ENCODE measurements at places on chromosomes 12 and 14.

- DNase-seq, result no peak
Measured at GRCh38 chr12:92921877-92922276, 7.2 kb downstream of the EEA1 start.

DNA sequence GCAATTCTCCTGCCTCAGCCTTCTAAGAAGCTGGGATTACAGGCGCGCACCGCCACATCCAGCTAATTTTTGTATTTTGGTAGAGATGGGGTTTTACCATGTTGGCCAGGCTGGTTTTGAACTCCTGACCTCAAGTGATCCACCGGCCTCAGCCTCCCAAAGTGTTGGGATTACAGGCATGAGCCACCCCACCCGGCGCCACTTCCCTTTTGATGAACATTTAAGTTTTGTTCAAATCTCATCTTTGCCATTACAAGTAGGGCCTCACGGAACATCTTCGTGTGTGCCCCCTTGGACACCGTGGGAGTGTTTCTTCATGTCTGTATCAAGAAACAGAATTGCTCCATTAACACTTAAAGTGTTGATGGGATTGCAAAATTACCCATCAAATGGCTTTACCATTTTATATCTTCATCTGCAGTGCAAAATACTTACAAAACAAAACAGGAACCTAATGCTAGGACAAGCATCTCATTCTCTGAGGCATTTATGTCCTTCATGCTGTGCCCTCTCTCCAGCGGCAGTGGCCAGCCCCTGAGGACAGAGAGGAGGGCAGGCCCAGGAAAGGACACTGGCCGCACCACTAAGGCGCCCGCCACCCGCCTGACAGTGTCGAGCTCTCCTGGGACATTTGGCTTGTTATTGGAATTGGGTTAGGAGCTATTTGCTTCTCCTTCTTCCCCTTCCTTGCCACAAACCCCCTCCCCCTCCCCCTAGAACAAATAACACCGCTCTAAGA, 61.7 kb downstream of the RFX4 start:
- no peak for DNase-seq

- DNase-seq, result no peak
Measured at GRCh38 chr12:127592245-127592644, 674.7 kb upstream of the TMEM132C start.

GRCh38 chr14:85093631-85094330, 436.2 kb upstream of the FLRT2 start:
- DNase-seq, result no peak

DNA sequence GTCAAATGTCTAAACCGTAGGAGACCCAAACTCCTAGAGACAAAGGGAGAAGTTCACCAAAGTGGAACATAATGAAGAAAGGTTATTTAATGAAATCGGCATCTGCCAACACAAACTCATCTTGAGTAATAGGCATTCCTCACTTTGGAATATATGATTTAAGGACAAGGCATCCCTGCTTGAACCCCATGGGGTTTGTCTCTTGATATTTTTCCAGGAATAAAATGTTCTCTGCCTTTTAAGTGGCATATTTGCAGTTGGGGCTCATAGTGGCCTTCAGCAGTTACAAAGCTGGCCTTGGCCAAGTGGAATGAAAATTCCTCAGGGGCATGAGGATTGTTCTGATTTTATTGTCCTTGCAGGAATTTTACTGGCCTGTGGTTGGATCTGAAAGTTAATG, 7.1 kb downstream of the POP5 start:
- no peak for DNase-seq

DNA sequence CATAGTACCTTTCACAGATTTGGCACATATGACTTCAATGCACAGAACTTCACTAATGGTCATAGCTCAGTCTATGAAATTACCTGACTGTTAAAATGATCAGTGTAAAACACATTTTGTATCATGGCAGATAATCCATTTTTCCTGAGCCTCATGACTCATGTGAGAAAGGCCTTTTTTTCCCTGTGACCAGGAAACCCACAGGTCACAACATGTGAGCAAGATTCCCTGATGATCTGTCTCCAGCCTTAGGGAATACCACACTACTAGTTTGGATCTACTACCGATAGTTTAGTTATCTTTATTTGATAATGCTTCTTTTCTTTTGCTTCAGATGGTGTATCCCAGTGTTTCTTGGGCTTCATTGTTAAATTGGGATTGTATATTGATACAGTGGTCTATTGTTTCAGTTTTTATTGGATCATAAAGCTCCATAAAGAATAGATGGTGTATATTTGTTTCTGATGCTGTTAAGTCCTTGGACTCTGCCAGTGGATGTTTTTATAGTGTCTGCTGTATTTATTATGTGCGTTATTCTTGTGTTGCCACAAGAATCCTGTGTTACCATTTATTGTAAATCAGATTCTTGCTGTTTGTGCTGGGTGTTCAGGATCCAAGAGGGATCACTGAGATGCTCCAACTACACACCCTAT, 248.7 kb upstream of the PELI2 start:
- no peak for DNase-seq

GRCh38 chr12:115037830-115038229, 353.9 kb upstream of the TBX3 start:
- DNase-seq, result no peak

DNA sequence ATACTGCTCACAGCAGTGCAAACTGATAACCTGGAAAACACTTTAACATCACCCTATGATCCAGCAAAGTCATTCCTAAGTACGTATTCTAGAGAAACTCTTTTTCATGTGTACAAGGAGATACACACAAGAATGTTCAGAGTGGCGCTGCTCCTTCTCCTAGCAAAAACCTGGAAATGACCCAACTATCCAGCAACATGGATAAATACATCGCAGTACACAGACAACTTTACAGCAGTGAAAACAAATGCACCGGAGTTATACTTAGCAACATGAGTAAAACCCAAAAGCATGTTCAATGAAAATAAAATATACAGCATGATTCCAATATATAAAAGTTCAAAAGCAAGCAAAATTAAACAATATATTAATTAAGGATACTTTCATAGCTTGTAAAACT, 18.7 kb downstream of the SART3 start:
- DNase-seq, result no peak

DNA sequence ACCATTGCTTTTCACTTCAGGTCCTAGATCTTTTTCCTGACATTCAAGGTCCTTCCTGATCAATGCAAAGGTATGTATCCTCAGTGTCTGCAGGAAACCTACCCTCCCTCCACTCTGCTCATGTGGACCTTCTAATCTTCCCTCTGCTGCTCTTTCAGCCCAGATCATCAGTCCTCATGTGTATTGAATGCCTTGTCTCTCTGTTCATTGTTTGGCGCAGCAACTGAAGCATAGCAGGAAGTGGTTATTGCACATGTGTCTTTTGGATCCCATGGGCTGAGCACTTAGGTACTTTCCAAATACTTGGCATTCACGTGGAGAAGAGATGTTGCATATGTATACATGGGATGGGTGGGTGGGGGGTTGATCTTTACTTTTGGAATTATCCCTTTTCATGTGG, 4.3 kb upstream of the NIN start:
- DNase-seq, result no peak

DNA sequence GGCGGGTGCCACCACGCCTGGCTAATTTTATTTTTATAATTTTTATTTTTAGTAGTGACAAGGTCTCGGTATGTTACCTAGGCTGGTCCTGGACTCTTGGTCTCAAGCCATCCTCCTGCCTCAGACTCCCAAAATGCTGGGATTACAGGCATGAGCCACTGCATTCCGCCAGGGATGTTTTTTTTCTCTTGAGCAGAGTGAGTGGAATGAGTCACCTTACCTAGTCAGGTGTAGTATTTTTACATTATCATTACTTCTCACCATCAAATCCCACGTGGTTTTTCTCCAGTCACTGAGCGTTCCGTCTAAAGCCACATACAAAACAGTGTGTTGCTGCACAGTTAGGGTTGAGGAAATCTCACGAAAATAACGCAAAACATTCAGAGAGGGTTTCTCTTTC, 870 bp upstream of the TBPL2 start:
- no peak for DNase-seq

- no peak for DNase-seq
Measured at GRCh38 chr14:89167705-89168104, 249.3 kb downstream of the FOXN3 start.

- DNase-seq, result no peak
Measured at GRCh38 chr12:65911321-65911720, 87.0 kb downstream of the HMGA2 start.

DNA sequence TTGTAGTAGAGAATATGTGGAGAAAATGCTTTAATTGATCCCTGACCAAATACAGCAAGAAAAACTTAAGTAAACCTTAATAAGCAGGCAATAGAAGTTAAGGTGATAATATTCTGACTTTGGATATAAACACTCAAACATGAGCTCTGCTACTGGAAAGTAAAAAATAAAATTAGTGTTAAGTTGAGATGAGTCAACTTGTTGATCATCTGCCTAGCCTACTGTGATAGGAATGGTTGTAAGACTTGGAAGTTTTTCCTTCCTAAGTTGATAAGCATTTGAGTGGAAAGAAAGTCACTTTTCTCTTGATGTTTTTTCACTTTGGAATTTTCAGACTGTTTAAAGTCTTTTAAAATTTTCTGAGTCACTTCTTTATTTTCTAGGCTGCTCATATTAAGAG, 26.0 kb downstream of the ADIPOR2 start:
- no peak for DNase-seq

DNA sequence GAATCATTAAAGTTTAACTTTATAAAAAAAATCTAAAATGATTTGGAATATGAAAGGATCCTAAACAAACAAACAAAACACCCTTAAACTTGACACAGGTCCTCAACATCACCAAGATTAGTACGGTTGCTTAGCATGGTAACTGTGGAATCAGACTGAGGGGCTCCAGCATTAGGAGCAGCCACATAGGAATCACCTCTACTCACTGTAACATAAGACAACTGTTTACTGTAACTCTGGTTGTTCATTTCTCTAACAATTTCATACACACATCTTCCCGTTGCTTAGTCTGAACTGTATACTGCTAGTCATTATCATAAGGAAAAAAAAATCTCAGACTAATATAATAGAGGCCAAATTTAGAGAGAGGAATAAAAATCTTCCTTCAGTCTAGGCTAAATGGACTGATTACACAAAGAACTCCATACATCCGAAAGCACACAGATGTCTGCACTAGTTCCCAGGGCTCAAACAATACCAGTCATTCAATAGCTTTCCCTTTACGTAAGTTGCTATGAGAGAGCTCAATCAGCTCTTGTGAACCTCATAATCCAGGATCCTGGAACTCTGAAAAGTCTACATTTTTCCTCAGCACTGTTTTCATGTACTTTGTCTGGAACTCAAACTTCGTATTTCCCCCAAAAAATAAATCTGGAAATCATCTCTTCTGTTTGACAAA, 26.0 kb downstream of the LRP6 start:
- DNase-seq, result no peak

DNA sequence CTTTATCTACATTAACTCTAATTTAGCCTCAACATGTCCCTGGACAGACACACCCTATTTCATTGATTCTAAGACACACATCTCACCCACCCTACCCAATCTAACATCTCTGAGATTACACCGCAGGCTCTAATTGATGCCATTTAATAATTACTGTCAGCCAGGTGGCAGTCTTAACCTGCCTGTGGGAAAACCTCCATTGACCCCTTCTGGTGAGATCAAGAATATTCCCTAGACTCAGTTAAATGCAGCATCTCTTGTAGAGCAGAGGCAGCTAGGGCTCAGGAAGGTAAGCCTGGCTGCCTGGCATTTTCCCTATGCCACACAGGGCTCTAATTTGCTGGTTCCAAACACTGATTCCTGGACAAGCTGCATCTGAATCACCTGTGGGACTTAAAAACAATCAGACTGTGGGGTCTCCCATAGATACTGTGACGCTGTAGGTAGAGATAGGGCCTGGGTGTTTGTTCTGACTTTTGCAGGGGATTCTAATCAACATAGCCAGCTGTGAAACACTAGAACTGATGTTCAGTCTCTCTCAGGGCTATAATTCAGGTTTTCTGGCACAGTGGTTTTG, 14.3 kb downstream of the MCRS1 start:
- DNase-seq, result no peak

- DNase-seq, result no peak
Measured at GRCh38 chr14:25046301-25046943, 3.5 kb downstream of the STXBP6 start.

- no peak for DNase-seq
Measured at GRCh38 chr14:65026526-65026925, 39.8 kb downstream of the FNTB start.

DNA sequence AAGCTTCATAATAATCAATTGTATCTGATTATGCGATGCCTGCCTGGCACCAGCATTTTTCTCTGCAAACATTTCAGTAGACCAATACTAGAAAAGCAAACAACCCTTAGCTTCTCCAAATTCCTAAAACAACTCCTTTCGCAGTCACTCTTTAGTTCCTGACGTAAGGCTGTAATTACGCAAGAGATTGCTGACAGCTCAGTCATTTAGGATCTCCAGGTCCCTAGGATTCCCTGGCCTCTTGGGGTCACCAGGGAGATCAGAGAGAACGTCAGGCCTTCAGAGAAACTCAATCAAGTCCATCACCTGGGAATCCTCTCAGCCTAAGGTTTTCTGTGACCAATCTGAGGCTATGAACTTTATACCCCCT, 390.6 kb downstream of the PAWR start:
- DNase-seq, result no peak

DNA sequence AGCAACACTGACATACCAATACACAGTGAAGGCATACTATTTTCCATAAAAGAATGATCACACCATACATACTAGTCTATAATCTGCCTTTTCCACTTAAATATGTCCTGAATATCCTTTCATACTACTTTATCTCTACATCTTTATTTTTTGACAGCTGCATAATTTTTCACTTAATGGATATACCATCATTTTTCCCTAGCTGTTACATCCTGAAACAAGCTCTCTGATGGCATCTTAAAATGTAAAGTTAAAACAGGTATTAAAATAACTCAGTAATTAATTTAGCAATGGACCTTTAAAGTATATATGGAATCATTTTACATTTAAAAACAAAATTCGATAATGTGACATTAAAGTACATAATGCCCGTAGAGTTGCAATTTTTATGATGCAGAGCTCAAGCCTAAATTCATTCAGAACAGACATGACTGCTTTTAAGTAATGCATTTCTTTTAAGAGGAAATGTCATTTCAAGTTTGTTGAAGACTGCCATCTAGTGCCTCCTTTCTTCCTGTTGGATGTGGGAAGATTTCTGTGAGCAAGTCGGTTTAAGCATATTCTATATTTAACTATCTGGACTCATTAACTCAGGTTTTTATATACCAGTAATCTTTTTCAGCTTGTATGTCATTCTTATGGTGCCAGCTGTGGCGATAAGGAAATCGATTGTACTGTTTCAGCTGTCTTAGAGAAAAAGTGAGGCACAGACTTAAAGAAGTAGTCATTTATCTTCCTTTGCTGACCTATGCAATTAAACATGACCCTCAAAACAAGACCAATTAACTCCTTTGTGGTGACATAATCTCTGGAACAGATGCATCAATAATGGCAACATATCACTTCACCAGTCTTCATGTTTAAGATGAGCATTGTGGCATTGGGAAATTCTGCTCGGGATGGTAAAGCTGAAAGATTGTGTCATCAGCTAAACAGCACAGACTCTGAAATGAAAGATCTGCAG, 20.3 kb downstream of the PRICKLE1 start:
- DNase-seq, result no peak

- no peak for DNase-seq
Measured at GRCh38 chr14:20198991-20199390, 8.3 kb downstream of the OR11G2 start.

All from activated naive CD4-positive, alpha-beta T cell treated with Interleukin-2 at 50 U/mL for 16 hours (primary cell).